Activated T-helper 1 cell treated with anti-CD3 and anti-CD28 coated beads, Interleukin-12 subunit alpha, Interleukin-12 subunit beta, Interleukin-2, Interleukin-4 antibody, amounts not matched to agents 30 ng/mL and 10 ng/mL and 1 ng/mL, durations not matched to agents 14 hours and 24 hours and 36 hours (primary cell): ENCODE measurements at places on chromosomes 5 and 9. TPM values are rescaled to one million over a fixed set of nuclear protein-coding genes. Genes with fewer than 3 reads are reported as not detected.

GRCh38 chr5:138369706-138370105 lies 17.2 kb downstream of the KDM3B start:
- DNase-seq = no peak
- H3K36me3 ChIP-seq = peaks cover 5% of the 10 kb centered on the region
- H3K27ac ChIP-seq = no peak overlapping the region
- H3K4me1 ChIP-seq = peaks cover 28% of the 10 kb centered on the region
- no peaks in the 10 kb centered on the region for H3K27me3 ChIP-seq

SLC36A3 gene
- not detected in 2 replicates for total RNA-seq

FOXD4L5 gene
- 0.08 and 0.27 TPM in 2 replicates for total RNA-seq

DNA sequence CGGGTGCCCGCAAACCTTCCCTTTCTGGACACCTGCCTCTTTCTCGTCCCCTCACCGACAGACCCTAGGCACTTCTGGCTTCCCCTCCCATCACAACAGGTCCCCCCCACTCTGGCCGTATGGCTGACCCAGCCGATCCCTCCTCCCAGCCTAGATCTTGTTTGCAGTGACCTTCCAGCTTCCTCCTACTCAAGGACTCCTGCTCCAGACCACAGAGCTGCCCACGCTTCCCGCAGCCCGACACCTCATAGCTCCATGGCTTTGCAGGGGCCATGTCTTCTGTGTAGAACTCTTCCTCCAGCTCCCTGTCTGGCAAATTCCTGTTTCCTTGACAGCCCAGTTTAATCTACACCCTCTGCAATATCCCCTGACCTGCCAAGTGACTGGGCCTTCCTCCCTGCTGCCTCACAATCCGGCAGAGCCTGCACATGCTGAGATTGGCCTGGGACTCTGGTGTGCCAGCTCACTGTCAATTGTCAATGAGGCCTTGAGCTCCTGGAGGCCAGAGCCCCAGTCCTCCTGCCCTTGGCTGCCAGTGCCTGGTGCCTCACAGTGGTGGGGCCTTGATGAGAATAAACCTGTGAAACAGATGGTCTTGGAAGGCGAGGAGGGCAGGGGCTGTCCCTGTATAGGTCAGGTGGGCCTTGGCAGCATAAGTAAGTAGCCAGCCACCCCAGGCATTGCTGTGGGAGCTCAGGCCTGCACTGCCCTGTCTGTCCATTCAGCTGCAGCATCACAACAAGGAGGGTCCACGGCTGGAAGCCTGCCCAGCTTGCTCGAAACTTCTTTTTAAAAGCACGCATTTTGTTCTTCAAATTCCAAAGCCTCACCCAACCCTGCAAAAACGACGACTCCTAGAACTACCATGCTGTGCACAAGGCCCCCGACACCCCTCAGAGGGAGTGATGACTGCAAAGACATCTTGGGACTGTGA lies 50.5 kb downstream of the GADD45G start:
- no peak for DNase-seq
- H3K27ac ChIP-seq = no peak overlapping the region

EIF4E1B gene
- total RNA-seq = not detected in 2 replicates

- H3K36me3 ChIP-seq = no peaks in the 10 kb centered on the region
- no peak for DNase-seq
- H3K4me3 ChIP-seq = no peak overlapping the region
These were observed 104.1 kb upstream of the SPEF2 start for GRCh38 chr5:35513612-35514011.

- no peak overlapping the region for H3K4me3 ChIP-seq
- H3K4me1 ChIP-seq = peaks cover 38% of the 10 kb centered on the region
- H3K36me3 ChIP-seq = peaks cover 2% of the 10 kb centered on the region
- DNase-seq = no peak
These were observed 1.2 kb upstream of the SLC25A51 start for GRCh38 chr9:37905131-37905505.

GRCh38 chr9:125743682-125744428 lies 3.3 kb upstream of the PBX3 start:
- H3K36me3 ChIP-seq = peaks cover 3% of the 10 kb centered on the region
- no peak overlapping the region for H3K27ac ChIP-seq
- no peak overlapping the region for H3K4me3 ChIP-seq
- DNase-seq = no peak
- H3K4me1 ChIP-seq = peaks cover 18% of the 10 kb centered on the region
- H3K27me3 ChIP-seq = peaks cover 28% of the 10 kb centered on the region

- no peak overlapping the region for H3K4me3 ChIP-seq
- H3K36me3 ChIP-seq = no peaks in the 10 kb centered on the region
- no peak for DNase-seq
These were observed 292.6 kb upstream of the TAS2R1 start for GRCh38 chr5:9922719-9923118.

GRCh38 chr5:43063721-43064171 lies 23.6 kb upstream of the ANXA2R start:
- H3K4me3 ChIP-seq = no peak overlapping the region
- peaks cover 13% of the 10 kb centered on the region for H3K36me3 ChIP-seq
- no peak for DNase-seq

SAXO1 gene
- total RNA-seq = not detected in 2 replicates

DNA sequence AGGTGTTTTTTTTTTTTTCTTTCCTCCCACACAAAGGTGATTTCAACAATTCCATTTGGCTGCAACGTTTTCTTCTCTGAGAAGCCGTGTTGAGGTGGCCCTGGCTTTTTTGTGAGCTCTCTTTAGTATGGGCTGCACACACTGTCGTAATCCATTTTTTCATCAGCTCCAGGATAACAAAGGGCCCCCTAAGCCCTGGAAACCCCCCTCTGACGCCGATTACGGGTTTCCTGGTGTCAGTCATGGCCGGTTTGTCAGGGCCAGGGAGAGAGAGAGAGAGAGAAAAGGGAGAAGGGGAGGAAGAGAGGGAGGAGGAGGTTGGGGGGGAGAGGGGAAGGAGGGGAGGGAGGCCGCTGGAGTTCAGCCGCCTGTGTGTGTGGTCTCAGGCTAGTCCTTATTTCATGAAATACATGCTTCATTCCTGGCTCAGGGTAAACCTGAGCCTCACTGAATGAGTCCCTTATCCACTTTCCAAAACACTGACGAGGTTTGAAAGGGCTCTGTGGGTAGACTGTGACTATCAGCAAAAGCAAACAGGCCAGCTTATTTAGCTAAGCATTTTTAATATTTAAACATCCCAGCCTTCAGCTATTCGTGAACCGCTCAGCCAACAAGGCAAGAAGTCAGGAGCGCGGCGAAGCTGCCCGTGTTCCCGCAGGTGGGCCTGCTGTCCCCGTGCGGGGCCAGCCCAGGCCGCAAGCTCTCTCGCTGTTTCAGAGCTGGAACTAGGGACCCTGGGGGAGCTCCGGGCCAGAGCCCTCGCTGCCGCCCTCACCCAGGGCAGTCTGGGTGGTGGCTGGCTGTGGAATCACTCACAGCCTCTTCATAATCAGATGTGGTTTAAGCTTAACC lies 172.8 kb downstream of the ERCC6L2 start:
- H3K4me1 ChIP-seq = peaks cover 8% of the 10 kb centered on the region
- H3K27me3 ChIP-seq = peaks cover 11% of the 10 kb centered on the region

REXO4 gene
- 42.5 and 43.8 TPM in 2 replicates for total RNA-seq

GRCh38 chr5:84783003-84783402 lies 398.3 kb upstream of the EDIL3 start:
- no peak for DNase-seq
- no peaks in the 10 kb centered on the region for H3K27me3 ChIP-seq
- no peaks in the 10 kb centered on the region for H3K4me1 ChIP-seq
- no peaks in the 10 kb centered on the region for H3K36me3 ChIP-seq
- H3K4me3 ChIP-seq = no peak overlapping the region

DNA sequence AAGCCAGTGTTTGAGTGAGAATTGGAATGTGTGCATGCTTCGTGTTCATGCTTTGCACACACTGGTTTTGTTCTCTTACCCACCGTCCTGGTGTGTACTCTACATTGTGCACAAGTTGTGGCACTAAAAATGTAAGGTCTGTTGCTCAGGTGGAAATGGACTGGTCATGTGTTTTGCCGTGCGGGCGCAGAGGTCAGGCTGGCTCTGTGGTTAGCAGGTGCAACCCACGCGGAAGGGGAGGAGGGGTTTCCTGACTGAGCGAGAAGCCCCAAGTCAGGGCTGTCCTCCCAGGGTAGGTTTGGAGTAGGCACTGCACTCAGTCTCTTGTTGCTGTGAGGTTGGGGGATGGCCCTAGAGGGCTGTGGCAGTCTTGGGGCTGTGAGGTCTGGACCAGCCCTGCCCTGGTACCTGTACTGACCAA lies 86.6 kb downstream of the EHMT1 start:
- H3K4me1 ChIP-seq = peaks cover 20% of the 10 kb centered on the region
- peaks cover 21% of the 10 kb centered on the region for H3K36me3 ChIP-seq
- H3K4me3 ChIP-seq = peak overlapping the region; percentile 58
- DNase-seq = peak; percentile 40

DNA sequence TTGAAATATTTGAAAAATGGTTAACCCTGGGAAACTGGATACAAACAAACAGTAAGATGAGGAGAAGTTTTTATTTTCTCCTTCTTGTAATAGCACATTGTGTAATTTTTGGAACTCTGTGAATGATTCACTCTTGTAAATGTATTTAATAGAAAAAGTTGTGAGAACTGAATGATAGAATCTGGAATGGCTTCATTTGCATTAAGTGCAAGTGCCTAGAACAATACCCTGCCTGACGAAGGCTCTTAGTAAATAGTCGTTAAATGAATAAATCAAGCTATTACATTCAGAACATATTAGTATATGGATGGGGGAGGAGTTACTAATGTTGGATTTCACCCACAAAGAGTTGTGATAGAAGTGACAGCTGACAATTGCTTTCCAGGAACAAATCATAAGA lies 442.5 kb downstream of the EFNA5 start:
- H3K27me3 ChIP-seq = peaks cover 2% of the 10 kb centered on the region
- no peaks in the 10 kb centered on the region for H3K4me1 ChIP-seq
- H3K4me3 ChIP-seq = no peak overlapping the region
- no peaks in the 10 kb centered on the region for H3K36me3 ChIP-seq
- no peak for DNase-seq

DNA sequence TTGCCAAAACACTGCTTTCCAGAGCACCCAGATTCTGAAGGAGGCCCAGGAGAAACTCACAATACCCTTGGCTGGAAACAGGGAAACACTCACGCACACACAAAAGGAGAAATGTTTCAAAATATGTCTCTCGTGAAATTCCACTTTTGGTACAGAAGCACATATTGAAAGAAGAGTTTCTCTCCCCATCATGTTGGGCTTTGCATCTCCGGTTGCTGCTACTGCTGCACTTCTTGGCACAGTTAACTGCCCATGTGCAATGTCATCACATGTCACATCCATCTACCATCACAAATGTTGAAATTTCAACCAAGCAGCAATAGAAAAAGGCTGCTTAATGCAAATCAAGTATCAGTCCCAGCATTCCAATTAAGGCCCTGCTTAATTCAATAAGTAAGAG lies 72.1 kb downstream of the ABCA1 start:
- H3K4me1 ChIP-seq = peaks cover 6% of the 10 kb centered on the region
- no peak overlapping the region for H3K27ac ChIP-seq
- no peaks in the 10 kb centered on the region for H3K36me3 ChIP-seq
- H3K27me3 ChIP-seq = no peaks in the 10 kb centered on the region
- H3K4me3 ChIP-seq = no peak overlapping the region
- DNase-seq = no peak

GRCh38 chr9:85443190-85443598 lies 298.6 kb downstream of the AGTPBP1 start:
- no peak overlapping the region for H3K4me3 ChIP-seq
- no peaks in the 10 kb centered on the region for H3K36me3 ChIP-seq
- H3K27me3 ChIP-seq = peaks cover 6% of the 10 kb centered on the region
- no peak for DNase-seq
- no peaks in the 10 kb centered on the region for H3K4me1 ChIP-seq

ODF2 gene
- 55.6 and 57.6 TPM in 2 replicates for total RNA-seq

GRCh38 chr5:149337736-149338135 lies 7.6 kb upstream of the GRPEL2 start:
- no peak for DNase-seq
- no peaks in the 10 kb centered on the region for H3K4me1 ChIP-seq
- peaks cover 18% of the 10 kb centered on the region for H3K27me3 ChIP-seq
- H3K4me3 ChIP-seq = no peak overlapping the region
- no peak overlapping the region for H3K27ac ChIP-seq

DMRT2 gene
- 1.2 and 1.5 TPM in 2 replicates for total RNA-seq

IL5 gene
- 1.5 and 2.2 TPM in 2 replicates for total RNA-seq

DNA sequence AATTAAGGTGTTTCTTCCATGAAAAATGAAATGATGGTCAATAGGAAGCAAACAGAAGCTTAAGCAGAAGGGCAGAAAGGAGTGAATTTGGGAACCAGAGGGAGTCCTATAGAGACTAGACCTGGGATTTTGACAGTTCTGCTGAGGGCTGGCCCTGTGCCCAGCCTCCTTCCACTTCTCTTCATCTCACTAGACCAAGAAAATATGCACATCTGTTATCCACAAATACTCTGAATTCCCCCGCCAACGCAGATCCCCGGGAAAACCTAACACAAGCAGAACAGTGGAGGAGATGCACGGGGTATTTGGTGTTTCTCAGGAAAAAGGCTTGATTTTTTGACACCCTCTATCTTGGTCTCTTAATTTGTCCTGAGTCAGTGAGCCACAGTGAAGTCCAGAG lies 22.7 kb downstream of the GRIA1 start:
- H3K4me3 ChIP-seq = no peak overlapping the region
- DNase-seq = no peak
- no peak overlapping the region for H3K27ac ChIP-seq
- H3K4me1 ChIP-seq = no peaks in the 10 kb centered on the region

- H3K27me3 ChIP-seq = no peaks in the 10 kb centered on the region
- H3K4me1 ChIP-seq = no peaks in the 10 kb centered on the region
- H3K27ac ChIP-seq = no peak overlapping the region
- DNase-seq = no peak
- no peaks in the 10 kb centered on the region for H3K36me3 ChIP-seq
- H3K4me3 ChIP-seq = no peak overlapping the region
These were observed 314.2 kb downstream of the CDK5RAP2 start for GRCh38 chr9:120265791-120266190.

GRCh38 chr5:17443333-17444130 lies 54.5 kb upstream of the TAF11L2 start:
- no peaks in the 10 kb centered on the region for H3K27me3 ChIP-seq
- H3K36me3 ChIP-seq = no peaks in the 10 kb centered on the region
- no peak overlapping the region for H3K27ac ChIP-seq
- H3K4me3 ChIP-seq = no peak overlapping the region
- no peaks in the 10 kb centered on the region for H3K4me1 ChIP-seq

SNX18 gene
- total RNA-seq = 25.4 and 27.9 TPM in 2 replicates

DNA sequence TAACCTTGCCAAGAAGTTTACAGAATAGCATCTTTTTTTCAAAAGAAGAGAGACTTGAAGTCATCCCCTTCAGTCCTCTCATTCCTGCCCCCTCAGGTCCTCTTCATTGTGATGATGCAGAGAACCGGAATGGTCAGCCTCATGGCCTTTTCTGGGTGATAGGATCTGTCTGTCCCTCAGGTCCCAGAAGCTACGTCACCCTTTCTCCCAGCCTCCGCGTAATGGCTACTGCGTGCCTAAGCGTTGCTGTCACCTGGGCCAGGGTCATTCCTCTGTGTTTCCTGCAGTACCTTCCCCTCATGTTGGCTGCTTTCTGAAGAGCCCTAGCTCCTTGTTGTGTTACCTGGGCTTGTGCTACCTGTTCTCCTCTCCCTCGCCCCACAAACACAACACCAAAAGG lies 4.7 kb downstream of the PIK3R1 start:
- no peaks in the 10 kb centered on the region for H3K27me3 ChIP-seq
- H3K4me3 ChIP-seq = no peak overlapping the region
- H3K4me1 ChIP-seq = peaks cover 55% of the 10 kb centered on the region
- DNase-seq = no peak

GRCh38 chr5:139190125-139190524 lies 8.0 kb downstream of the SIL1 start:
- H3K36me3 ChIP-seq = peaks cover 13% of the 10 kb centered on the region
- H3K4me1 ChIP-seq = peaks cover 26% of the 10 kb centered on the region
- H3K27me3 ChIP-seq = no peaks in the 10 kb centered on the region
- no peak for DNase-seq

GLRA1 gene
- not detected in 2 replicates for total RNA-seq

GRCh38 chr5:149990518-149991376 lies 9.7 kb downstream of the TIGD6 start:
- peaks cover 5% of the 10 kb centered on the region for H3K4me1 ChIP-seq
- DNase-seq = peak; percentile 47
- peaks cover 3% of the 10 kb centered on the region for H3K36me3 ChIP-seq
